ENCODE measurements at places on chromosomes 3 and 15.

- peak; percentile 87 for DNase-seq
Observed at GRCh38 chr15:65400760-65401610, 21.8 kb downstream of the IGDCC4 start.

- DNase-seq = no peak
Observed at GRCh38 chr15:100205549-100206295, 136.1 kb downstream of the ADAMTS17 start.

GRCh38 chr3:60555686-60556354, 695.4 kb downstream of the FHIT start:
- peak; percentile 12 for DNase-seq

GRCh38 chr3:118512301-118512700, 522.3 kb downstream of the IGSF11 start:
- no peak for DNase-seq

GRCh38 chr15:78715930-78716329, 74.9 kb upstream of the CHRNB4 start:
- peak; percentile 75 for DNase-seq

- DNase-seq = peak; percentile 72
Observed at GRCh38 chr3:115217678-115218451, 70.8 kb upstream of the ZBTB20 start.

- no peak for DNase-seq
Observed at GRCh38 chr15:83178869-83179325, 28.7 kb downstream of the HDGFL3 start.

GRCh38 chr15:32104061-32104995, 74.0 kb downstream of the CHRNA7 start:
- no peak for DNase-seq

DNA sequence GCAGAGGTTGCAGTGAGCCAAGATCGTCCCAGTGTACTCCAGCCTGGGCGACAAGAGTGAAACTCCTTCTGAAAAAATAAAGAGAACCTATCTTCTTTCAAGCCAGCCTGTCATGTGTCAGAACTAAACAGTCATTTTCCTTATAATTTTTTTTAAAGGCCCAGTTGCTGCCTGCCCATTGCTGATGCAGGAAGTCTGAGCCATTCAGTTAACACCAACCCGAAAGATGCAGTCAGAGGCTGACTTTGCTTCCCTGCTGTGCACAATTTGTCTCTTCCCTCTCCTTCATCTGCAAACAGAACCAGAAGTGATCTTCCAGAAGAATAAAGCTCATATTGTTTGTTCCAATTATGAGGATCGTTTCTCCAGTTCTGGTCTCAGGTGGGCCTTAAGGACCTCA, 220.6 kb downstream of the SLCO3A1 start:
- peak; percentile 8 for DNase-seq

DNA sequence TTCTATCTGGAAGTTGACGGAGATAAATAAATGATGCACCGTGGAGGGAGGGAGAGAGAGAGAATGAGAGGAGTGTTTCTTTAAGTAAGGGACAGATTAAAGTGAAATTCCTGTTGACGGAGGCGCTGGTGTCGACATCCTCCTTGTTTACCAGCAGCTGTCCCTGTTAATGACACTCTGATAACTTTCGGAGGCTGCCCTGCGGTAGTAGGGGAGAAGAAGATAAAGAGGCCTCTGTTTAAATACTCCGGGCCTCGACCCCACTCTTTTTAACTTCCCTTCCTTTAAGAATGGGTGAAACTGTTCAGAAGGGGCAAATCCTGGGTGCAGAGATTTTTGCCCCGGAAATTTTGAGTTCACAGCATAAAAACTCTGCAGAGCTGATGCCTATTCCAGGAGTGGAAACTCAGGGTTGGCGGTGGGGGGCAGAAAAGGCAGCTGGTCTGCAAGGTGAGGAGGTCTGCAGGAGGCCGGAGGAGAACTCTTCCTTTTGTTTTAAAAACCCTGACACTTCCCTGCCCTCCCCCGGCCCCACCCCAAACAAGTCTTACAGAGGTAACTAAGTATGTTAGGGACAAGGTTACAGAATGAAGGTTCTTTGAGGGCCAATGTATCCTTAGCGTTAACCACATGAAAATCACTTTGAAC, 276.6 kb upstream of the NR2F2 start:
- no peak for DNase-seq

GRCh38 chr15:78533331-78533730, 6.9 kb upstream of the PSMA4 start:
- no peak for DNase-seq

GRCh38 chr15:63051156-63052066, 8.9 kb downstream of the TPM1 start:
- DNase-seq = peak; percentile 75

DNA sequence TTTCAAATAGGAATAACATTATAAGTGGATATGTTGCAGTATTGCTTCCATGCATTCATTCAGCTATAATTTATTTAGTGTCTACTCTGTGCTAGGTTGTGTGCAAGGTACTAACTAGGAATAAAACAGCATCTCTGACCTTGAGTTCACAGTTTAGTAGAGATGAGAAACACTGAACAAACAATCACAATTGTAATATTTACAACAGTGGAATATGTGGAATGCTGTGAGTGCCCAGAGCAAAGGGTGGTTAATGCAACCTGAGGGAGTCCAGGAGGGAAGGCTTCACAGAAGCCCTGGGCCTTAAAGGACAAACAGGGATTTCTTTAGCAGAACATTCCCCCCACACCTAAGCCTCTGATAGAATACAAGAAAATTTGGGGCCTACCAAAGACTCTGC, 13.3 kb downstream of the SFMBT1 start:
- DNase-seq = no peak

DNA sequence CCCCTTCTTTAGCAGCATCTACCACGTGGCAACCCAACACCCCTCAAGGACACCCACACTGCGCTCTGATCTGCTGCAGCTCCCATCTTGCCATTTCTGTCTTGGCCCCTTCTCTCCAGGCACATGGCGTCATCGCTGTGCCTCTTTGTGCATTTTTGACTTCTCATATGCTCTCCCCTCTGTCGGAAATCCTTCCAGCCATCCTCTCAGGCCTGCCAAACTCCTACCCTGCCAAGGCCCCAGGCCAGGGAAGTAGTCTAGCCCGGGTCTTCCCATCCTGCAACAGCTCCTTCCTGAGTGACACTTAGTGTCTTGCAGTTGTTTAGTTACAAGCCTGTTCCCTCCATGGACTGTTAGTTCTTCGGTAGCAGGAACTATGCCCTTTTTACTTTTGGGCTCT, 34.0 kb upstream of the CTXND1 start:
- DNase-seq = no peak

DNA sequence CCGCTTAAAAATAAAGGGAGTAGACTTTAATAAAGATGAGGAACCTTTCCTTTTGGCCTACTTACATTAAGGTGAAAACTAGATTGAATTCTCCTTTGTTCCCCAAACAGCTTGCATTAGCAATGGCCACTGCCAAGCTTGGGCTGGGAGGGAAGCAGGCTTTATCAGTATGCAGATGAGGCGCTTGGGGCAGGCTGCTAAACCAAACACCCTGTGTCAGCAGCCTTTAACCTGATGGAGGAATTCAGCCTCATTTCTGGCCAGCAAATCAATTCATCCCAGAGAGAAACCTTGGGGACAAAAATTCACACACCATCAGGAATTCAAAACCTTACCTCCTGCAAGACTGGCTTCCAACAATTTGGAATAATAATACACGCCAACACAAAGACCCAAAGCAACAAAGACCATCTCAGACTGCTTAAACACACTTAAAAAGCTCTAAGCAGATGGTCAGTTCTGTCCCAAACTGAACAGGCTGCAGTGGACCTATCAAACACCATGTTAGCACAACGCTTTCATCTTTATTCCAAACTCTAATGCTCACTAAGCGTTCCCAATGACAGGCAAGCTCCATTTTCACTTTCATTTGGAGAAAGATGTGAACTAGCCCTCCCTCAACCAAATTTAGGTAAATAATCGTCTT, 255.1 kb upstream of the CMC1 start:
- no peak for DNase-seq

DNA sequence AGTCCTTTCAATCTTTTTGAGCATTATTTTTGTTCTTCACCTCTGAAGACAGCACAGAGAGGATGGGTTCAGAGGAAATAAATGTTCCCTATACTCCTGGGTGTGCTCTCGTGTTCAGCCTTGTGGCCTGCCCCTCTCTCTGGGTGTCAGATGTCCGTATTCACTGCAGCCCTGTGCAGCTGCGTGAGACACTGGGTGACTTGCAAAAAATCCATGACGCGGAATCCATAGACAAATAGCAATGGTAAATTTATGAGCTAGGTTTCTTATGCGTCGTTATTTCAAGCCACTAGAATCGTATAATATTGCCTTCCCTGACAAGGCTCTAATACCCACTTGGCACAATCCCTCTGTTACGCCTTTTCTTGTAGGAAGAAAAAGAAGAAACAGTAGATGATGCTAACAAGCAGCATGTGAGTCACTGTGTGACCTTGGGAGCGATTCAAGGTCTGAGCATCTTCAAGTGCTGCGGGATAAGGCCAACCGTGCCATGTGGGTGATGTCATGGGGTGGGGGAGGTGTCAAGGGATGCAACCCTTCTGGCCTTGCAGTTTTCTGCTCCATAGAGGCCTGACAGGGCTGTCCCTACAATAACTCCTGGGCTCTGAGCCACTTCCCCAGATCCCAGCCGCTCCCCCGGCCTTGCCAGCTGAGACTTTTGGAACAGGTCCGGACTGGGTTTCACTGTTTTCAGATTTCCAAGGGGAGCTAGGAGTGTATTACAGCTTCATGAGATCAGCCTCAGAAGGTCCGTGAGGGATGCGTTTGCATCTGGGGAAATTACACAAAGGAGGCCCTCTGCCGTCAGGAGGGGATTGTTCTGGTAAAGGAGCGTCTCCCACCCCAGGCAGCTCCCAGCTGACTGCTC, 47.6 kb upstream of the POMGNT2 start:
- DNase-seq = peak; percentile 62

Measured in fibroblast of skin of scalp (primary cell).